Activated naive CD4-positive, alpha-beta T cell (primary cell): ENCODE measurements at places on chromosomes 1 and 21.

GRCh38 chr1:147723691-147724323 is 36.6 kb downstream of the GJA5 start:
- DNase-seq, result no peak

GRCh38 chr1:28971980-28972771 is 57.8 kb downstream of the EPB41 start:
- DNase-seq, result no peak

DNA sequence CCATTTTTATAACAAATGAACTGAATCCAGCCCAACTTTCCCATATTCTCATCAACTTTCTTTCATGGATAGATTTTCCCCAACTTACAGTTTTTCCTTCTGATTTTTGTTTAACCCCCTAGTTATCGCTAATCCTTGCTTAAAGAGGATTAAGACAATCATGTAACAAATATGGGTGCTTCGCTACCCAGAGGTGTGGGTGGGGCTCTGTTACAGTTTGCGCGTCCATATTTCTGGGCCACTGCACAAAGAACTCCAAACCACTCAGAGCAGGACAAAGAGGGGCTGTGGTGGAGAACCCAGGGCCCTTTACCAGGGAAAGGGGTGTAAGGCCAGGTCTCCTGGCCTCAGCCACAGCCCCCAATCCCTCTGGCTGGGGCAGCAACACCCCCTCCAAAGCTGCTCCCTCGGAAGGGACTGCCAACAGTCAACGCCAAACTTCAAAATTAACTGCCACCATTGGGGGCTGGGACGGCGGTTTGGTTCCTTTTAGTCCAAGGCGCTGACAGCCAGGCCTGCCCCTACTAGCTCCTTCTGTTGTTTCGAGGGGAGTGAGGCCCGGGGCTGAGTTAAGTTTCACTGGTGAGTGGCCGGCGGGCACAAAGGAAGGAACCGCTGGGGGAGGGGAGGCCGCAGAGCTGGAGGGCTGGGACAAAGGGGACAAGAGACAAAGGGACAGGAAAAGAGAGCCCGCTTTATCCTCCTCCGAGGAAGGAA is 27.9 kb downstream of the SSBP3 start:
- DNase-seq, result no peak

GRCh38 chr1:118461154-118461553 is 276.1 kb upstream of the SPAG17 start:
- DNase-seq, result no peak

DNA sequence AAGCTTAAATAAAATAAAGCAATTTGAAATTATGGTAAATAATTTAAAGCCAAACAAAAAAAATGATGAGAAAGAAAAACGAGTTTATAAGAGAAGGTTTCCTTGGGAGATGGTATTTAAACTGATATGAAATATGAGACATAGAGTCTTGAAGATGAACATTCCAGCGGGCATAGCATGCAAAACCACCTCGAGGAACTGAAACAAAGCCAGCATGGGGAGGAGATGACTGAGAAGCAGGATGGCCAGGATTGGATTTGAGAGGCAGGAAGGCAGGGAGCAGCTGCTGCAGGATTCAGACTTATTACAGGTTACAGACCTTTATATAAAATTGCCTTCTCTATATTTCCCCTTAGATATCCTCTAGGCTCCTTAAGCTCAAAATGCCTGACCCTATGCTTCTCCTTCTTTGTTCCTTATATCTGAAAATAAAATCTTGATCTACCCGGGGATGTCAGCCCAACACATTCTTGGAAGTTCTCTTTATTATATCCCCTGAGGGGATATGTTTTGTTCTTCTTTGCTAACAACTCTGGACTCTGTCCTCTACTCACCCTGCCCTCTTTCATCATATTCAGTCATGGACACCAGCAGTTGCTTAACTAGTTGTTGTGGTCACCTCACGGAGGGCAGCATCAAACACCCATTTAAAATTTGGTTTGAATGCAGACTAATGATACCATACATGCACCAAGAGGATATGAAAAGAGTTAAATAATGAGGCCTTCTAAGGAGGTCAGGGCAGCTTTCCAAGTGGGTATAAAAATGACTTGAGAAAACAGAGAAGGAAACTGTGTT is 719.1 kb upstream of the B3GALT2 start:
- DNase-seq, result no peak

GRCh38 chr1:93702111-93702827 is 20.6 kb upstream of the BCAR3 start:
- DNase-seq, result no peak

DNA sequence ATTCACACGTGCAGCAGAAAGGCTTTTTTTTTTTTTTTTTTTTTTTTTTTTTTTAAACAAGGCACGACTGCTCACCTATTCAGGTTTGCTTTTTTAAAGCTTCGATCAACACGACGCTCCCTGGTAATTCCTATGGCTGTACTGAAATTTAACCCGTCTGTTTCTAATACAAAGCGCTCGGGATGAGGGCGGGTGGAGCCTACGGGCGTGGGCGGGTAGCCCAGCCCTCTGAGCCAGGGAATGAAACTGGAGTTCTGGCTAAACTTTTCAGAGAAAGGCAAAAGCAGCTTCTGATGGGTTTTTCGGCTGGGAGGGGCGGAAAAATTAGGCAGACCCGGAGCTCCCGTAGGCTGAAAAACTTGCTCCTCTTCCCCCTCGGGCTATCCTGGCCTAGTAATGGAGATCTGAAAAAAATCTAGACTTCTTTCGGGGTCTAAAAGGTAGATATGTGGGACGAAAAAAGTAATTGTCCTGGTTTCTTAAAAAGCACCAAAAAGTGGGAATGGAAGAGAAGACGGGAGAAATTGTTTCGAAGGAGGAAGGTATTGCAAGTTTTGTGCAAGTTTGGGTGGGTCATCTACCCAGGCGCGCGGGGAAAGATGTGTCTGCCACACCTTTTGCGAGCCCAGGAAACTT is 7.4 kb downstream of the NR5A2 start:
- no peak for DNase-seq

DNA sequence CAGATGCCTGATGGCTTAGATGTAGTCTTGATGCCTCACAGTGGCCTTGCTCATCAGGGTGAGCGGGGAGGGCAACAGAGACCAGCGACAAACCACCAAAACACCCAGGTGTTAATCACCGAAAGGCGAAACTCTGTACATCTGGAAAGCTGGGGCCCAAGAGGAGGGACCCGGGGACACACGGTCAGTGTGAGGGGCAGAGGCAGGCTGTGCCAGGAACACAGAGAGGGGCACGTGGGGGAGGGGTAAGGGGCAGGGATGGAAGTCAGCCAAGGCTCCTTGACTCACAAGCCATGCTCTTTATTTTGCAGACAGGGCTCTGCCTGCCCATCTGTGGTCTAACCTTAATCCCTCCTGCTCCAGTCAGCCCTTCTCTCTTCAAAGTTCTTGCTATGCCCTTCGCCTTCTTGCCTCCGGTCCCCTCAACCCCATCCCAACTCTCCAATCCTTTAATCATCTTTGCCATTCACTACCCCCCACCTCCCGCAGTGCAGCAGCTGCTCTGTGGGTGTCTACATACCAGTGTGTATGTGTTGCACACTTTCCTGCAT is 4.3 kb downstream of the MEF2D start:
- no peak for DNase-seq
